ENCODE measurements at places on chromosomes 2 and 18.

DNA sequence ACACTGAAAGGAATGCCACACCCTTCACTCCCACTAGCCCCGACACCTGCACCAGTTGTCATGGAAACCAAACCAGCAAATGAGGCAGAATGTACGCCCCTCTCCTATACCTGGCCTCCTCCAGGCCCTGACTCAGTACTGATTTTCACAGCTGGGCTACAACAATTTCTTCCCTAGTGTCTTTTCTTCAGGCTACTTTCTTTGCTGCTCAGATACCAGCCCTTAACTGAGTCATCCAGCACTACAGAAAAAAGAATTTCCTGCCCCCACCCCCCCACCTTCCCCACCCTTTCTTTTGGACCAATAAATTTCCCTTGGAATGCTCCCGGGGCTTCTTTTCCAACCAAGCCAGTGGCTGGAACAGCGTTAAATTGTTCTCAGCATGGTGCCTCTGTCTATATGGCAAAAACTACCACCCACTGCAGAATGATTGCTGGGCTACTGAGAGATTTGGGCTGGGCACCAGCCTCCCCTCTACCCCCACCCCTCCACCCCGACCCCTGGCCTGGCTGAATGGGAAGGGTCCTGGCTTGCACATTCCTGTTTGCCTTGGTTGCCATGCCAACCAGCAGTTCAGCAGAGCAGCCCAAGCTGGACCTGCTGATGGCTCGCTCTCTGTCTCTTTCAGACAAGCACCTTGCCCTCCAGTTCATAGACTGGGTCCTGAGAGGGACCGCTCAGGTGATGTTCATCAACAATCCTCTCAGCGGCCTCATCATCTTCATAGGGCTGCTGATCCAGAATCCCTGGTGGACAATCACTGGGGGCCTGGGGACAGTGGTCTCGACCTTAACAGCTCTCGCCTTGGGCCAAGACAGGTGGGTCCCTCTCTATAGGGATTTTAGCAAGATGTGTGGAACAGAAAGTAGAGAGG is 11.3 kb downstream of the SLC14A2 start:
- DNase-seq, result no peak

GRCh38 chr18:69387186-69387585 is 13.5 kb upstream of the DOK6 start:
- DNase-seq, result no peak

DNA sequence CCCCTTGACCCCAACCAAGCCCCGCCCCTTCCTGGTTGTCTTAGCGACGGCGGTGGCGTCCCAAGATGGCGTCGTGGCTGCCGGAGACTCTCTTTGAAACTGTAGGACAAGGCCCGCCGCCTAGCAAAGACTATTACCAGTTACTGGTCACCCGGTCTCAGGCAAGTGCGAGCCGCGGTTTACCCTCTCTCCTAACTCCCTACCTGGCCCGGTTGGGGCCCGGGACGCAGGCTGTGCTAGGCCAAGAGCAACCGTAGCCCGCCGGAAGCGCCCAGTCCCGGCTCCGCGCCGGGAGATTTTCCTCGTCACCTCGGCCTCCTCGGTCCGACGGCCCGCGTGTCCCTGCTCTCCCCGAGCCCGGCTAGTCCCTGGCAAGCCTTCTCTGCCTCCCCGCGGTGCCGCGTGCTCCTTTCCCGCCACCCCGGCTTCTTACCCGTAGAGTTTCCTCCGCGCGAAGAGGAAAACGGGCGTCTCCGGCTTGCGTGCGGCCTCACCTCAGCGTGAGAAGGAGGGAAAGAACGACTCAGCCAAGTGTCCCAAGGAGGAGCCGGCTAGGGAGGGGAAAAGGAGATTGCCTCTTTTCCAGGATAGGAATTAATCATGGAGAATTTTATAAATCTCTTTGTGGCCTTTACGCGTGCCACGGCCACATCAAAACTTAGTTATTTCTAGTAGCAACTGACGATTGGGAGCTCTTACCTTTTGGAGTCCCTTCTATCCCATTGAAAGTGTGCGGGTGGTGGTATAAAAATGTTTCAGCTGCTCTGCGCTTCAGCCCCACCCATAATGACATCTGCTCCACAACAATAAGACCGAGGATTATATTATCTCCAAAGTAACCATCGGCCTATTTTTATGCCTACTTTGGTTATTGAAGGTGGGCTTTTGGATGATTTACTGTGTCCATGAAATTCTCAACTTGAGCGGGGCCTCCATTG is at the start of gene FBXO36:
Gene FBXO36, plus strand, starts transcription at position 55 of the 938 bp plus-strand sequence. Its CDS starts 11 bp downstream, at position 66.
- DNase-seq, result no peak

DNA sequence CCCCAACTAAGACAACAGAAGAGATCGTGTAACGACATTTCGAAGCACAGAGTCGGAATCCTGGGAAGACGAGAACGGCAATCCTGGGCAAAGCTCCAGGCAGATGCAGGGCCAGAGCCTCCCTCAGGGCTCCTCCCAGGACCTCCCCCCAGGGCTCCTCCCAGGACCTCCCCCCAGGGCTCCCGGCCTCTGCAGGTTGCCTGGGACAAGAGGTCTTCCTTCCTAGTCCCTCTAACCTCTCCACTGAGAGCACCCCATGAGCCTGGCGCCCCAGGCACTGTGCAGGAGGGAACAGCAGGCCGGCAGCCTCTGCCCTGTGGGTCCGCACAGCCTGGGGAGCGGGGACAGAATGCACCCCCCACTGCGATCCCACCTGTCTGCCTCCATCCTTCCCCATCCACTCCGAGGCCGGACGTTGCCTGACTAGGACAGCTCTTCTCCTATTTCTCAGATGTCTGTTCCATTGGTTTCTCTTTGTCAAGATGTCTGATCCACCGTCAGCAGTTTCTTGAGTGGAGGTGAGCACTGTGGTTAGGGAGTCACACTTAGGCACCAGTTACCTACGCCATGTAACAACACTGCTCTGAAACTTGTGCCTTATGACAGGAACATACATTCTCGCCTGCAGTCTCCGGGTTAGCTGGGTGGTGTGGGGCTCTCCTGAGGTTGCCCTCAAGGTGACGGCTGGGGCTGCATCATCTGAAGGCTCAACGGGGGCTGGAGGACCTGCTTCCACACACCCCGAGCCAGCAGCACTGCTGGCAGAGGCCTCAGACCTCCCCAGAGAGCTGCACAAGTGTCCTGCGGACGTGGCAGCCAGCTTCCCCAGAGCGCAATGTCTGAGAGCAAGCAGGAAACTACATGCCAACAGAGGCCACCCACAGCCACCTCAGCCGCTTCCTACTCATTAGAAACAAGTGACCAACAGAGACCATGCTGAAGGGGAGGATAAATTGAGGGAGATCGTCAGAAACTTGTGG is 28.9 kb downstream of the ADI1 start:
- no peak for DNase-seq

DNA sequence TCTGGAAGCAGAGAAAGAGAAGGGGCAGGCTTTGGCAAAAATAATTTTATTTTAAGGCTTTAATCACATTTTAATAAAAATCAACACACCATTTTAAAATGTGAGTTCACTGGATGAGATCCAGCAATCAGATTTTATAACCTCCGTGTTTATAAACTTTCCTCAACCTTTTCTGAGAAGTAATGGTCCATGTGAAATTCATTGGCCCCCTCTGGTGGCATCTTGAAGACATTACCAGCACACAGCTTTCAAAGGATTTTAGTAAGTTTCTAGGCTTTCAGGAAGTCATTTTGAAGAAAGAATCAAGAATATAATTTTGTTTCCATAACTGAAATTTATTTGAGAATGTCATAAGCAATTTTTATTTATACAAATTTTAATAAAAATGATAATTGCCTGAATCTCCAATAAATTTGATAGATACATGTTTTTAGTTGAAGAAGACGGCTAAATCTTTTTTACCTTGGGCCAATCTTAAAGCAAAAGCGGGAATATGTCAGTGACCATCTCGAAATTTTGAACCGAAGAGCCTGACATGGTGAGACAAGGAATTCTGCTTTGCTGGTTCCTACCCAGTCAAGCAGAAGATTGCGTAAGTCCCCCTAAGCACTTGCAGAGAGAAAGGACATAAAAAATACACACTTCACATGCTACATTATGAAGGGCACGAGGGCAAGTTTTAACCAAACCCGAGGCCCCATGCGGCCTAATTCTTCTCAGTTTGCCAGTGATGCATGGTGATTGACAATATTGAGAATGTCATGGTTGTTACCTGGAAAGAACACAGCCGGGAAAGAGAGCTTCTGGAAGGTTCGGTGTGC is 128.4 kb upstream of the CBLN2 start:
- DNase-seq, result no peak
